ENCODE measurements at places on chromosomes 1 and 21.

GRCh38 chr1:198047913-198048312 is 108.9 kb upstream of the NEK7 start:
- DNase-seq = no peak

DNA sequence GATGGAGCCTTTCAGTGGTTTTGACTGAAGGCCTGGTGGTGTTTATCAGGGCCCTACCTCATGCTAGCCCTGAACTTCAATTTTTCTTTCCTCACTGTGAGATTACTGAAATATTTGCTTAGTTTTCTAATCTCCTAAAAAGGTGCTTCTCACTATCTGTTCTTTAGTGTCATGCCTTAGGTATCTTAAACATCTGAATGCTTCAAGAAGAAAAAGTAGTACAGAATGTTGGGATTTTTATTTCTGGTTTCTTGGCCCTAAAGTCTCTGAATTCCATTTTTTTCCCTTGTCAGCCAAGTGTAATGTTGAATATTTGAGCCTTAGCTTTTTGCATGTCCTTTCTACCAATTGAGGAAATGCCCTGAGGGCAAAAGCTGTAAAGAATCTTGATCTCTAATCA is 47.9 kb upstream of the PRKACB start:
- no peak for DNase-seq

GRCh38 chr1:150061632-150062101 is 5.9 kb upstream of the VPS45 start:
- no peak for DNase-seq

GRCh38 chr1:66295803-66296202 is 238.2 kb upstream of the SGIP1 start:
- DNase-seq = no peak

DNA sequence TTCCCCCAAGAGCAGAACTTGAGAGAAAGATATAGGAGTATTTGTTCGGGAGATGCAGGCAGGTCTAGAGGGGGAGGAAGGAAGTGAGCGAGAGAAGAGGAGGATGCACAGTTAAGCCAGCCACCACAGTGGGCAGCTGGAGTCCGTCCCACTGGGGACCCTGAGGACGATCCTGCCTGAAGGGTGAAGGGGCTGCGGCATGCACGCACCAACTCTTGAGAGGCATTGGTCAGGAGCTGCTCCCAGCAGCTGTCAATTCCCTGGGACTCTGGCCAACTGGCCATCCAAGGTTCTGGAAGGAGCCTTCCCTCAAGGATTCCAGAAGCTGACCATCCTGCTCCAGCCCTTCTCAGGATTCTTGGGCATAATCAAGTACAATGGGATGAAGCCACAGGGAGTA is 246.9 kb downstream of the MATN1 start:
- DNase-seq = no peak

- DNase-seq = no peak
Observed at GRCh38 chr21:34019402-34019801, 54.0 kb upstream of the MRPS6 start.

DNA sequence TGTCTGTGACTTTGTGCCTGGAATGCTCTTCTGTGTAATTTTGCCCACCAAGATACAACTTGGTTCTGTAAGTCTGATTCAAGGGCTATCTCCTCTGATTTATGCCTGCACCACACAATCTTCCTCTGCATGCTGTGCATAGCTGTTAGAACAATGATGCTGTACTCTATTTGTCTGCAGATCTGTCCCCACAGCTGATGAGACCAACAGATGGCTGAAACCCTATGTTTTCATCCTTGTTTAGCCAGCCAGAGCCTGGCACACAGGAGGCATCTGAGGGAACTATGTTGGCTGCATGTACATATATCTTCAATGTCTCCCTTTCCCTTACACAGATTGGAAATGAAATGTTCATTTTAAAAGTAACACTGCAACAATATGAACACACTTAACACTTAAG is 58.0 kb upstream of the ABCA4 start:
- DNase-seq = no peak

DNA sequence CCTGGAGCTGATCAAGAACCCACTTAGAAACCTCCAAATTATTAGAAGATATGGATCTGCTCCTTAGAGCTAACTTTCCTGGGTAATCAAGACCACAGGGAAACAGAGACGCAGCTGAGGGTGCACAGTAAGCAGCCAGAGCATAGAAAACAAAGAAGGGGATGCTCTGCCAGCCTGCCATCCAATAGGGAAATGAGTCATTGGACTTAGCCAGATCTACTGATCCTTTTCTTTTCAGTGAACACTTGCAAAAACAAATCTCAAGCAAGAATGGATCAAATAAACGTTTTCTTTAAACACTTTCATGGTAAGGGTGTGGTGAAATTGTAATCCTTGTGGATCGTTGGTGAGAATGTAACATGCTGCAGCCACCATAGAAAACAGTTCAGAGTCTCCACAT is 474.0 kb downstream of the LTN1 start:
- no peak for DNase-seq

DNA sequence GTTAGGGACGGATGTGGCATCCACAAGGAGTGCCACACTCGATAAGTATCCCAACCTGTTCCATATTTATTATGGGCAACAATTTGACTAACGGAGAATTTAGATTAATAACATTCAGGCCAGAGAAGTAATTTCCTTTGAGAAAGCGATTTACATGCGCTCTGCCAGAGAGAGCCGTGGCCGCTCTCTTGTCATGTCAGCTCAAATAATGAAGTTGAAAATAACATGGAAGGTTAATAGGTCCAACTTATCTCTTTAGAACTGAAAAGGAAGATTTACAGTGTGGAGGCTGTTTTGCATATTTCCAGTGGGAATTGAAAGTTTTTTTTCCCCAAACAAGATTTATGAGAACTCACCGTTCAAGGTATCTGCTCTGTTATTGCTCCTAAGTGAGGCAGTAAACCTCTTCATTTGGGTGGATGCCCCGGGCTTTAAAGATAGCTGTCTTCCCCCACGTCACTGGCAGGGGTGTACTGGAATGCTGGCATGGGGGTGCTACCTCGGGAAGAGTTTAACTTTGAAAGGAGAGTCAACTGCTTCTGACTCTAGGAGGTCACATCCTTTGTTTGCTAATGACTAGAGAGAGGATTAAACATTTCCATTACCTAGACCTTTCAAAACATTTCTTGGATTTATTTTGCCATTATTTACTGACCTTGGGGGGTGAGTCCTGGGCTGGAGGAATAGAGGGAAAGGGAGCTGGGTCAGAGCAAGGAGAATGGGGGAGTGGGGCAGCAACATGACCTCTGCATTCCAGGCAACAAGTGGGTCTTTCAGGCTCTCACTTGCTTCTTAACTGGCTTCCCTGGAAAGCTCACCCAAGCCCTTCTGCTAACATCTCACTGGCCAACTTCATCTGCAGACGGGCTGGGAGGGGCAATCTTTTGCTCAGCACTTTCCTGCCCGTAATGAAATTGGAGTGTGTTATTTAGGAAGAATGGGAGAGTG is 204.2 kb downstream of the CAMTA1 start:
- no peak for DNase-seq

DNA sequence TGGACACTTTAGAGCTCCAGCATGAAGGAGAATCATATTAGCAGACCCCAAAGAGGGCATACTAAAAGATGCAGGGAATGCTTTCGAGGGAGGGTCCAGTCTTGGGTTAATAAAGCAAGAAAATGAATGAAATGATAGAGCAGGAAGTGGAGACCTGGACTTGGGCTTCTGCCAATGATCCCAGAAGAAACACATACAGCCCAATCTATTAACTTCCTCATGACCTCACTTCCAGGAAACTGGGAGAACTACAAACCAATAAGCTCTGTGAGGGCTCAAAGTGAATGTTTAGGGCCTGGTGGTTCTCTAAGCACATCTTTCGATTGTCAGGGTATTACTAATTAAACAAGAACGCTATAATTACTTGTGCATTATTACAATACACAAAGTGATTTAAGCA is 53.6 kb upstream of the SSX2IP start:
- no peak for DNase-seq
